ENCODE measurements at places on chromosomes 6 and 20.

DNA sequence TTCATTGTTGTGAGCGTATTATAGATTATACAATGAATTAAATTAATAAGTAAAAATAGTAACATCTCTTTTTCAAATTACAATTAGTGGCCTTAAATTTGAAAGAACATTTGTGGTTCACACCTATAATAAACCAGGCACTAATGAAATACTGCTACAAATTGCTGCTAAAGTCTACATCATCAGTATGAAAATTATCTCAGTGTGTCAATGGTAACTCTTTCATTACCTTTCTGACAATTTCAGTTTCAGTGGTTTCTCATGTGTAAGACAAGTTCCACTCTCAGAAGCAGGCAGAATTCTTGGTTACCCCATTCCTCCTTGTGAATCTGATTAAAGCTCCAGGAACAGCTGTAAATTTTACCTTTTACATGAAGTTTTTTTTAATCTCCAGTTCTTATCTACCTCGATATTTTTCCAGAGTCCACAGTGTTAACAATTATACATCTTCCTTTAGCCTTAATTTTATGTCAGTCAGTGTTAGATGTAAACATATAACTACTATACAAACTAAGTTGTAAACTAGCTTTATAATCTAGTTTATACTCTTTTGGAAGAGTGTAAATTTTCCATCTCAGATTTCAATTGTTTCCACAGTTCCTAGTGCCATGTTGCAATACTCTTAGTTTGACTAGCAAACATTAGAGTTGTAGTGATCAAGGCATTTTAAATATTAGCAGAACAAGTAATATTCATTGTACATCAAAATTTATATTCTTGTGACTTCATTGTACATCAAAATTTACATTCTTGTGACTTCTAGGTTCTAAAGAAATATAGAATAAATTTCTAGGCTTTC lies 1038.4 kb downstream of the EPHA7 start:
- no peak for DNase-seq

GRCh38 chr20:3818155-3819151 lies 1.9 kb upstream of the AP5S1 start:
- DNase-seq = no peak

GRCh38 chr20:22905658-22906057 lies 129.5 kb upstream of the SSTR4 start:
- DNase-seq = no peak

DNA sequence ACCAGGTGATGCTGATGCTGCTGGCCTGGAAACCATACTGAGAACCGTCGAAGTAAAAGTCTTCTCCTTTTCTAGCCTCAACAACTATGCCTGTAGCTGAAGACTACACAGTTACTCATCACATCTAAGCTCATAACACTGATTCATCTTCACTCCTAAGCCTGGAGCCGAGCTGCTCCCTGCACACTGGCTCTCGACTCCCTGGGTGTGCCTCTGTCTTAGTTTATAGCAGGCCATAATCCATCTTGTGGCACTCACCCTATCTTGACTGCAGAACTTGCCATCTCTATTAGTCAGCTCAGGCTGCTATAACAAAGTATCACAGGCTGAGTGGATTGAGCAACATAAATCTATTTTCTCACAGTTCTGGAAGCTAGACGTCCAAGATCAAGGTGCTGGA lies 191.0 kb downstream of the UNC5CL start:
- DNase-seq = no peak

- DNase-seq = no peak
Measured at GRCh38 chr6:47288267-47289090, 21.2 kb downstream of the TNFRSF21 start.

DNA sequence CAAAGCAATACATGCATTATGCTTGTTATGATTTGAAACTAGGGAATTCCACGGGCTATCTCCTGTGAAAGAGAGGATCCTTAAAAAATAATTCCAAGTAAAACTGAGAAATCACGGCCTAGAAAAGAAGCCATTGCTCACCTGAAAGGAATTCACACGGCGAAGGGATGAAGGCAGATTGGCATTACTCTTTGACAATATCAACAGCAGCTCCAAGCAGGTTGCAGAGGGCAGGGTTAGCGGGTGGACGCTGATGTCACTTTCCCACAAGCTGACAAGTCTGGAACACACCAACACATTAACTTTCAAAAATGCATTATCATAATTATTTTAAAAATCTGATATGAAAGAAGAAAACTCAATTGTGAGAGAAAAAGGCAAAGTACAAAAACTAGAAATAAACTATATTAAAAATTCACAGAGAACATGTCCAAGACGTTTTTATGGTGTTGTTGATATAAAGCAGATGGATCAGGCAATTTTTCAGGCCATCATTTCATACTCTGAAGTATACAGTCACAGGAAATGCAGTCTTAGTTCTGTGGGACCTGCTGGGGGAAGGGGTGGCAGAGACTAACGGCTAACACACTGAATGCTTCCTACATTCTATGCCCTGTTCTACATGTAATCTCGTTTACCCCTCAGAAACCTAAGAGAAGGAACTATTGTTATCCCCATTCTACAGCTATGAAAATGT lies 108.3 kb downstream of the UBE3D start:
- DNase-seq = no peak

DNA sequence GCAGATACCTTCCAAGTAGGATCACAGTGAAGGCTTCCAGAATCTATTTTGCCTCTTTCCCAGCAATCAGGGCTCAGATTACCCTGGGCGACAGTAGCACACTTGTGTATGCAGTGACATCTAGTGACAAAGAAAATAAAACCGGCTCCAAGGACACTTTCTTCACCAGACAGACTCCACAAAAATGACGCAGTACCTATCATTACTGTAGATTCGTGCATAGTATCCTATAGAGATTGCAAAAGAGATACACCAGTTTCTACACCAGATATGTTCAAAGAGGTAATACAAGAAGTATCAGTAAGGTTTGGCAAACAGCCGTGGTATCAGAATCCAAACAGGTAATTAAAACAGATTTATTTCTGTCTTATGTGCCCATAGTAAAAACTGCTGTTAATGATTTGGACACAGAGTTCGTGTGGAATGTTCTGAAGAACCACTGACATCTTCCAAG lies 600.4 kb upstream of the JAG1 start:
- DNase-seq = no peak

GRCh38 chr6:45812922-45813321 lies 202.7 kb downstream of the CLIC5 start:
- no peak for DNase-seq

DNA sequence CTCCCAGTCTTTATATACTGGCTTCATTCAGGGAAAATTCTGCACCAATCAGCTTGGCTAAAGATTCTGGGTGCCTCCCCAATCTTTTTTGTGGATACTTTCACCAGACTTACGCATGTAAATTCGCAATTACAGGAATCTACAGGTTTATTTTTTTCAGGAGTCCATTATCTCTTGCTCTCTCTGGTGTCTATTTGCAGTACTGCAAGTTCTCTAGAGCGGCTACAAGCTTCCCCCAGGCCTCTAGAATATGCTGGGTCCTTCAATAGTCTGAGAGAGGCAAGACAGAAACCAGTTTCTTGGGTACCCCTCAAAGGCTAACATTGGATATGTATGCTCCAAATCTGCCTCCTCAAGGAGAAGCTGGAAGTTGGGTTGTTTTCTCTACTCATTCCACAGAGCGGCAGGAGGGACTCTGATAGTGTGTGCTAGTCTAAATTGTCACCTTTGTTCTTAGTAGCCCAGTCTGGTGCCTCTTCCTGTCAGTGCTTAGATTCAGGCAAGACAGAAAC lies 58.5 kb downstream of the SUN5 start:
- DNase-seq = no peak

DNA sequence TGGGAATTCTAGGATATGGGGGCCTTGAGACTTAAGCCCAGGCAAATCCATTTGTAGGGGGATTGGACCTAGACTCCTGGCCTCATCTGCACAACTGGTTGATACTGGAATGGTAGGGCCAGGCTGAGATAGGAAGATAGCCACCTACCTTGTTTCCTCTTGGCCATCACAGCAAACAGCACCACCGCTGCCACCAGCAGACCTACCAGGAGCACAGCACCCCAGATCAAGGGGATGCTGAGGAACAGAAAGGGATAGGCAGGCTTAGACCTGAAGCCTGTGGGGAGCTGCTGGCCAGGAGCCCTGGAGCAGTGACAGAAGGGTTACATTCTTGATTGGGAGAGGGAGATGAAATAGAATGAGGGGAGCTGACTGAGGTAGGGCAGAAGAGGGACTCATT lies 3.5 kb downstream of the TREML1 start:
- DNase-seq = no peak

DNA sequence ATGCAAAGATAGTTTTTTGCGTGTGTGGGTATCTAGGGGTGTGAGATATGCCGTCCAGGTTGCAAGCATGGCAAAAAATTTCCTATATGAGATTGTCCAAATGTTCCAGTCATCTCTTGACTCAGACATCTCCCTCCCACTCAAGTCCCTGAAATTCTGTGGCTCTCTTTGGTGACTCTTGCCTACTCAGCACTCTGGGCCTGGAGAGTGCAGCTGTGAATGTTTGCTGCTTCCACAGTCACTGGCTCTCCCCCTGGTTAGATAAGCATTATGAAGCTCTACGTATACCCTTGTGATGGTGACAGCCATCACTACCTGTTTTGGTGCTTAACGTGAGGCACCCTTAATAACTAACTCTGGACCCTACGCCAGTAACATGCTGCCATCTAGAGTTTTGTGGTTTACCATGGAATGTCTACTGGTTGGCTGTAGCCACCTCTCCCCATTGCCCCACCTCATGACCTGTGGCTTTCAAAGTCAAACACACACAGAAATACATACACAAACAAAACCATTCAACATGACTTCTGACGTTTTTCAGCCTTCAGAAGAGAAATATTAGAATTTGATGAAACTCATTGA lies 621.9 kb upstream of the CITED2 start:
- no peak for DNase-seq

DNA sequence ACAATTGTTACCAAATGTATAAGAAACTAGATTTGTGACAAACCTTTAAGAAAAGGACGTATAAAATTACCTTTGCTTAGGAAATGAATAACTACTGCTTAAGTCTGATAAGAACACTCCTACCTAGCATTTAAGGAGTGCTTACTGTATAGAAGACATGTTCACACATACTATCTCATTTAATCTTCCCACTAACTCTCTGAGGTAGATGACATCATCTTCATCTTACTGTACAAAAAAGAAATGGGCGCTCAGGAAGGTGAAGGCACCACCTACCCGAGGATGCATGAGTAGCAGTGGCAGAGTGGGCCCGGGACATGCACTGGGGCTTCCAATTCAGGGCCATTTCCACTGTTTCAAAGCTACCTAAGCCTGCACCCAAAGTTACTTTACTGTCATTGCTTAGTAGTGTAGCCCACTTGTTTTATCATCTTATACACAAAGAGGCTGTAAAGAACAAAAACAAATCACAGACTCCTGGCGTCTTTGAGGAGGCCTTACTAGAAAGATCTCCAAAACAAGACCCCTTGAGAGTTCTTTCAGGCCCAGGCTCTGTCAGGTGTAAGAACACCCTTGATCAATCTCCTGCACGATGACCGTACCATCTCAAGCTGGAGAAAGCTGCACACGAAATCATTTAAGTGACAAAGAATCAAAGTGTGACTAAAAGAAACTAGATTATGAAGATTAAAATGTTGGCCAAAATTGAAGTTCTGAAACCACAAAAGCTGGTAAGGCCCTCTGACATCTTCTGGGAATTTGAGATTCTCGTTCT lies 128.0 kb downstream of the INSM1 start:
- DNase-seq = no peak

DNA sequence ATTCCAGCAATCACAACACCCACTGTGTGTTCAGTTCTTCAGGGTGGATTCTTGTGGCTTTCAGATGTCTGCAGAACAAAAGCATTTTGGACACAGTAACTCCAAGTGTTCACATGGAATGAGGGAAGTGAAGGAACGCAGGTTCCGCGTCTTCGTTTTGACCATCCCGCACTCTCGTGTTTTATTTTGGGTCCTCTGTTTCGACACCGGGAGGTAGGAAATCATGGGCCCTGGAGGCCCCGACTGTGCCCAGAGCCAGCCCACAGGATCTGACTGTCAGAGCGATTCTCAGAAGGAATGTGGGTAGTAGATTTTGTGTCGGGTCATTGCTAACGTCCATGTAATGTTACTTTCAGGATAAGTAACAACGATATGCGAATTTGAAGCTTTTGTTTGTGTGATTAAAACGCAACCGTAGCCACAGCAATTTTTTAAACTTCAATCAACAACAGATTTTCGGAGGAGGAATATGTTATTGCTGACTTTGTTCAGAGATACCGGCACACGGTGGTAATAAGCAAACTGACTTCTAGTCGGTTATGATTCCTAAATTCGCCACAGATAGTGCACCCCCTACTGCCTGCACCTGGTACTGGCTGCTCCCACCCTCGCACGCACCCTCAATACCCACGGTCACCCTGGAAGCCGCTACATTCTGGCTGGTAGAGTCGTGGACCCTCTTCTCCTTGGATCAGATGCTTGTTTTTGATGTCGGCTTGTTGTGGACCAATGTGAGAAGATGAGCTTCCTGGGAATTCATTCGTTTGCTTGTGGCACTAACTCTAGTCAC lies 10.5 kb downstream of the NPEPL1 start:
- no peak for DNase-seq

- DNase-seq = no peak
Measured at GRCh38 chr6:37077191-37077904, 71.9 kb downstream of the FGD2 start.

- DNase-seq = no peak
Measured at GRCh38 chr20:15576411-15576810, 996.8 kb downstream of the KIF16B start.

DNA sequence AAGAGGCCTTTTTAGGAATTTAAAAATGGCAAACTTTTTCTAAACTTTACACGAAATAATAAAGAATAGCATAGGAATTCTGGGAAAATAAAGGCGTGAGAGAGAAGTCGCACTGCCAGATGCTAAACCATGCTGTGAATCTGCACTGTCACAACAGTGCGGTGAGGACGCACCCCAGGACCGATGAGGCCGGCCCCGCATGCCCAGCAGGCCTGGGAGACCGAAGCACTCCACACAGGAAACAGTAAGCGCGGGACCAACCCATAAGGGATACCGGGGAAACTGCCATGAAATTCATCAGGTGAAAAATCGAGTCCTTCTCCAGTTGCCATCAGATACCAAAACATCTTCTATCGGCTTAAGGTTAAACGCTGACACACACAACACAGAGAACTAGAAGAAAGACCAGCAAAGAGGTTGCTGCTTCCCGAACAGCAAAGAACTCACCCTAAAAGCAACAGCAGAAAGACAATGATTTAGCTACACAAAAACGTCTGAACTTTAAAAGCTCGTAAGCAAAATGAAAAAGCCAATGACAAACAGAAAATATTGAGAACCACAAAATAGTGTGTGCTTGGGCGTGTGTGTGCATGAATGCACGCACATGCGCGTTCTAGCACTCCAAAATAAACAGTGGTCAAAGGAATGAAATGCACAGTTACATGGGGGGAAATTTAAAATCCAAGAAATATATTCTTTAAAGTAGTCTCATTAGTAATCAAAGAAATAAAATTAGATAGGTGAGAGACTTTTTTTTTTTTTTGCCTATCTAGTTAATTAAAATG lies 15.4 kb downstream of the RAMACL start:
- DNase-seq = no peak

All from activated CD8-positive, alpha-beta memory T cell treated with anti-CD3 and anti-CD28 coated beads for 1 hour (primary cell).